Fibroblast of the conjunctiva (primary cell): ENCODE measurements at places on chromosomes 16 and 17.
A peak's percentile ranks its signal among the peaks of the same experiment; 100 is the strongest.

GRCh38 chr17:351449-351738 lies 1.2 kb downstream of the RPH3AL start:
- no peak for DNase-seq

DNA sequence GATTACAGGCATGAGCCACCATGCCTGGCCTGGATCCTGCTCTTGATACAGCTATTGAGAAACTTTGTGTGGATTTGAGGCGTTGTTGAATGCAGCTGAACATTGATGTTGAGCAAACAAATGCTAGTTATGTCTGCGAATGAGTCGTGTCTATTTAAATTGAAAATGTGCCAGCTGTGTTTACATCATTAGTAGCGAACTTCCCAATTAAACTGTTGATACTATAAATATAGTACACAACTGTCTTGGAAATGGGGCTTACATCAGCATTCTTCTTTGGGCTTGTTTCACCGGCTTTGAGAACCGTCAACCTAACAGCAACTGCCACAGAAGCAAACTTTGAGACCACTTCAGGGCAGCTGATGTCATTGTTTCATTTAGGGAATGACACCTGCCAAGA lies 251.9 kb downstream of the RBFOX1 start:
- DNase-seq, result no peak

DNA sequence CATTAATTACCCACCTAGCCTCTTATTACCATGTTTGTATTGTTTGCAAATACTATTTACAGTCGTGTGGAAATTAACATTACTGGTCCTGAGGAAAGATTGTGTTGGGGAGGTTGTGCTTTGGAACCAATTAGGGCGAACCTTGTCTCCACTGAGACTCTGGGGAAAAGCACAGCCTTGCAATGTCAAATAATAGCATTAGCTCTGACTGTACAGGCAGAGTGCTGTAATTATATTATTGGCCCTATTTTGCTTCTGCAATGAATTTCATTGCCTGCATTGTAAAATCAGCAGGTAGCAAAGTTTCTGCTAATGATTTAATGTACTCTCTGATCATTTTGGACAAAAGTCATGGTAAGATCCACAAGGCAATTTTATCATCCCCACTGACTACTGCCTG lies 97.0 kb downstream of the WWOX start:
- DNase-seq, result no peak

- DNase-seq, result no peak
Measured at GRCh38 chr16:24286741-24287405, 30.7 kb downstream of the CACNG3 start.

DNA sequence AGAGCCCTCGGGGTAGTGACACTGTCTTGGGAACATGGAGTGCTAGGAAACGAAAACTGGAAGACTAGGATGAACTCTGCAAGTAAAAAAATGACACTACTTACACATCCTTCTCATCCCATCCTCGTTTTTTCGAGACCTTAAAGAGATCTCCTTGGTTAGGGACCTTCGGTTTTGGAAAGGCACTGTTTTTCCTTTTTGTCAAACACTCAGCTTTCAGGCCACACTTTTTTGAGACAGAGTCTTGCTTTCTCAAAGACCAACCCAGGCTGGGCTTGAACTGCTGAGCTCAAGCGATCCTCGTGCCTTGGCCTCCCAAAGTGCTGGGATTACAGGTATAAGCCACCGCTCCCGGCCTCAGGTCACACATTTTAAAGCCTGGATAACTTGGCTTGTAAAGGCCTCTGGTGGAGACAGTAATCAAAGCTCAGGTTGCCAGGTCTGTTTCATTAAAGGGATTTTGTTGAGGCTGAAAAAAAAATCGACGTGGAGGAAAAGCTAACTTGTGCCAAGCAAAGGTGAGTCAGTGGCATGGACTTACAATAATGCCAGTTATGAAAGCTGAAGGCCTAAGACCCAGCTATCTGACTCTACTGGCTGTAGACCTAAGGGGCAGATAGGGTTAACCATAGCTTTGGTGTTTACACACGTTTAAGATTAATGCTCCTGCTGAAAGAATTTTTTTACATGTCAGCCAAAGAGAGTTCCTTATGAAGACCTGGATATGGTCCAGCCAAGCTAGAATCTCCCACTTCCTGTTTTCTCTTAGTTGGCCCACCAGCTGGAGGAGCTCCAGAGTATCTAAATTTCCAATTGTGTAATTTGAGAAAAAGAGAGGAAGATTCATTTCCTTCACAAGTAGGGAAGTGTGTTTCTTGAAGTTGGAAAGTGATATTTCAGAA lies 823 bp downstream of the NBR1 start:
- peak; percentile 84 for DNase-seq

DNA sequence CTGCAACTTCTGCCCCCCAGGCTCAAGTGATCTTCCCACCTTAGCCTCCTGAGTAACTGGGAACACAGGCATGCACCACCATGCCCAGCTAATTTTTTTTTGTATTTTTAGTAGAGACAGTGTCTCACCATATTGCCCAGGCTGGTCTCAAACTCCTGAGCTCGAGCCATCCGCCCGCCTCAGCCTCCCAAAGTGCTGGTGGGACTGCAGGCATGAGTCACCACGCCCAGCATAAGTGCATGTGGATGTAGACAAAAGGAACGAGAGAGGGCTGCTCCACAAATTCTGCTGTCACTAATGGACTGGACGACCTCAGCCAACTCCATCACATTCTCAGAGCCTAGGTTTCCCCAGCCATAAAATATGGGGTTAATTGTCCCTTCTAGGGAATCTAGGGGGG lies 7.7 kb upstream of the SP2 start:
- DNase-seq, result no peak

DNA sequence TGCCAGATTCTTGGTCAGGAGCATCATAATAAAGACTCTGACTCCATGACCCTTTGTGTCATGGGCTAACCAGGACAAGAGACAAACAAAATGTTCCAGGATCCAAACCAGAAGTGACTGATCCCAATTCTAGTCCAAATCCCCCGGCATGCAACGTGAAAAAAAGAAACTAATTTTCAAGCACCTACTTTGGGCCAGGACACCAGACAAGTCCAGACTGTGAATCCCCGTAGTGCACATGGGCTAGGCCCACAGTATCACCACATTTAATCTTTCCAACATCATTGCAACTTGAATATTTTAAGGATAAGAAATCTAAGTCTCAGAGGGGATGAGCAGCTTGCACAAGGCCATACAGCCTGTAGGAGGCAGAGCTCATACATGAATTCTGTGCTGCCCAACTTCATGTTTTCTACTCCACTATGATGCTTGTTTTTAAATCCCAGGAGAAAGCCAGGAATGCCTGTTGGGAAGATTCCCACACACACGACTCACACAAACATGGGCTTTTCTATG lies 365.7 kb downstream of the NPIPA8 start:
- DNase-seq, result no peak

DNA sequence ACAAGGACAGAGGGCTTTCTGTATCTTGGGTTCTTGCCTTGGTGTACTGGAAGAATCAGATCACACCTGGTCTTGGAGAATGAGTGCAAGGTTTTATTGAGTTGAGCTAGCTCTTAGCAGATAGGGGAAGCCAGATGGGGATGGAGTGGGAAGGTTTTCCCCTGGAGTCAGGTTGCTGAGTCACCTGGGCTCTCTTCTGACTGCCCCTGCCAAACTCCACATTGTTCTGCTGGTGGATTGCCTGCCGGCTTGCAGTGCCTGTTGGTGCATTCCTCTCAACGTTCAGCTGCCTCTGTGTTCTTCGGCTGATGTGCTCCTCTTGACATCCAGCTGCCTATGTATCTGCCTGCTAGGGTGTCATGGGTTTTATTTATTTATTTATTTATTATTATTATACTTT lies 1431.1 kb downstream of the CDH8 start:
- DNase-seq, result no peak

DNA sequence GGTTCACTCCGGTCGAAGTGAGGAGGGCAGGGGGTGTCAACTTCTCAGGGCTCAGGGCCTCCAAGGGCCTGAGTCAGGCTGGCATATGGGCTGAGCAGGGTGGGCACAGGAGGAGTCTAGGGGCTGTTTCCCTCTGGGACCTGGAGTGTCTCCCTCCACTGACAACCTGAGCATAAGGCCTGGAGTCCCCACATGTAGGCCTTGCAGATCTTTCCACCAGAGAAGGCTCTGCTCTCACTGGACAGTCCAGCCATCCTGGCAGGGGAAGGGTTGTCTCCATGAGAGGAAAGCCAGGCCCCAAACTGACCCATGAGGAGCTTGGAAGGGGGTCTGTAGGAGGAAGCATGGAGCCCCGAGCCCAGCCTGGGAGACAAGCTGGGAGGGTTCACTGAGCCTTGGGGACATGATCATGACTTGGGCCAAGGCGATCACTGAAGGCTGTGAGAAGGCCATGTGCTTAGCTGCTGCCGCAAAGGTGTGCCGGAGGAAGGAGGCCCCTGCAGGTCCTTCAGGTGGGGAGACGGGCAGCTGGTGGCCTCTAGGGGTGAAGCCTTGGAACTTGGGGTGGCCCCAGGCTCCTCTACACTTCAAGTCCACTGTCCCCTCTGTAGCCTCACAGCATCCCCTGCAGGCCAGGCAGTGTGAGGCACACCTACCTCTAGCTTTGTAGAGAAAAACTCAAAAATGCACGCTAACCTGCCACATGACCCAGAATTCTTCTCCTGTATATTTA lies 9.9 kb downstream of the CMTM2 start:
- peak; percentile 23 for DNase-seq

DNA sequence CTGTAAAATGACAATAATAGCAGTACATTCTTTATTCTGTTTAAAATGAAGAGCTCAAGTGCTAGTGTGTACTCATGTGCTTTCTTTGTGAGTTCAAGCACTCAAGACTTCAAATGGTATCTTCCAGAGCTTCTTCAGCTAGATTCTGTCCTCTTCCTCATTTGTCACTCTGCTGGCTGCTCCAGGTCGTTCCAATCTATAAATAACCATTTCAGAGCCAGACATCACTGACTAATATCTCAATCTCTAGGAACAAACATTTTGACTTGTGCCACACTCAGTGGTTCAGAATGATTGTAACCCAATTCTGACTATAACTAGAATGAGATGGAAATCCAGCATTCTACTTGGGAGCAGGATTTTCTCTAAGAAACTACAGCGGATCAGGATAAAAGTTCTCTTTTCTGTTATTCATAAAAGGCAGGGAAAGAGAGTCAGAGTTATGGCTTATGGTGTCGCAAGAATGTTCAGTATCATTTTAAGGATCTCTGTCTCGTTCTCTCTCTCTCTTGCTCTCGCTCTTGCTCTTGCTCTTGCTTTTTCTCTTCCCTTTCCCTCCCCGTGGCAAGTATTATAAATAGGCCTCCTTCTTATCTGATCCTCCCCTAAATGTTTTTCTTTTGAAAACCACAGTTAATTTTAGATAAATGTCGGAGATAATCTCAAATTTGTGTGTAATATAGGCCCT lies 116.3 kb upstream of the MAF start:
- no peak for DNase-seq

GRCh38 chr16:35908942-35909341 lies 2449.5 kb downstream of the TP53TG3F start:
- no peak for DNase-seq

DNA sequence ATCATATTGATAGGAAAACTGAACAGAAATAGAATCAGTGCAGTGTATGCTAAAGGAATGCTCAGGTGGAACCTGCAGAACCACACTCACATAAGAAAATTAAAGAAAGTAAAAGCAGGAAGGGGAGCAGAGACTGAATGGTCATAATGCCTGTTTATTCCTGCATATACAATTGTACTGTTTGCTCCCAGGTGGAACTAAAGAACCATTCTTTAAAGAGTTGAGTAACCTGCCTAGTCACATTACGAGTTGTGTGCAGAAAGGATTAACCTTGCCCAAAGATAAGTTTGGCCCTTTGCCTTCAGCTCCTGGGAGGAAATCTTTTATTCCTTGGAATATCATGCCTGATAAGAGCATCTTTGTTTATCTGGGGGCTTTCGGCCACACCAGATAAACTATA lies 434.7 kb downstream of the KIF2B start:
- no peak for DNase-seq

GRCh38 chr16:68105611-68106010 lies 20.4 kb downstream of the NFATC3 start:
- no peak for DNase-seq

DNA sequence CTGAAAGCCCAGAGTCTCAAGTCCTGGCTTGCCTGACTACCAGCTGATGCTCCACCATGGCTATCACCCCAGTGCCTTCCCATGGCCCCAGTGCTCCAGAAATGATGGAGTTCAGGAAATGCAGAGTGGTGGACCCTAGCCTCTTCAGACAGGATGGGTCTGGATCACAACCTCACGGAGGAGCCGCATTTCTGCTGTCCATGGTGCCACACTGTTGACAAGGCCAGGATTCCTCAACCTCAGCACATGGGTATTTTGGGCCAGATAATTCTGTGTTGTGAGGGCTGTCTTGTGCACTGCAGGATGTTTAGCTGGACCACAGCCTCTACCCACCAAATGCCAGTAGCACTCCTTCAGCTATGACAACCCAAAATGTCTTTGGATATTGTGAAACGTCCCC lies 6.7 kb upstream of the CRHR1 start:
- DNase-seq, result no peak

- no peak for DNase-seq
Measured at GRCh38 chr16:56912746-56913708, 18.9 kb upstream of the HERPUD1 start.

- no peak for DNase-seq
Measured at GRCh38 chr17:78313735-78314648, 45.9 kb downstream of the SOCS3 start.
